ENCODE measurements at places on chromosomes 3 and 15. TPM values are rescaled to one million over a fixed set of nuclear protein-coding genes. Genes with fewer than 3 reads are reported as not detected.

- no peak for DNase-seq
Measured at GRCh38 chr3:166171695-166172094, 334.5 kb upstream of the BCHE start.

ITIH1 gene
- 0.31 TPM for total RNA-seq

P4HTM gene
- 28.3 TPM for total RNA-seq

DNA sequence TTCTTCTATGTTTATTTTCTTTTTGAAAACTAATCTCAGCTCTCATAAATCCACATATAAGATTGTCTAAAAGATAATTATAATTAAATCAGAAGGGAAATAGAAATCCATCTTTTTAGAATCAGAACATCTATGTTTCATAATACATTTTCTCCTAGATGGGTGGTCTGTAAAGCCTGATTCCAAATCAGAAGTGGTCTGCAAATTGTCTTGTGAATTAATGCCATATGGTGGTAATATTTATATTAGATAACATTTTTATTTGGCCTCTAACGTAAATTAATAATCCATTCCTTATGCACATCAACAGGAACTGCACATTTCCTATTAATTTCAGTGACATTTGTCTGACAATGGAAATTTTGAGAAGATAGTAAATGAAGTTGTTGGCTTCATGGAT lies 52.8 kb upstream of the TBC1D5 start:
- no peak for DNase-seq

- DNase-seq = no peak
Measured at GRCh38 chr3:193132241-193132640, 108.8 kb upstream of the PLAAT1 start.

GRCh38 chr3:129046732-129047552 lies 13.6 kb upstream of the GP9 start:
- no peak for DNase-seq

DNA sequence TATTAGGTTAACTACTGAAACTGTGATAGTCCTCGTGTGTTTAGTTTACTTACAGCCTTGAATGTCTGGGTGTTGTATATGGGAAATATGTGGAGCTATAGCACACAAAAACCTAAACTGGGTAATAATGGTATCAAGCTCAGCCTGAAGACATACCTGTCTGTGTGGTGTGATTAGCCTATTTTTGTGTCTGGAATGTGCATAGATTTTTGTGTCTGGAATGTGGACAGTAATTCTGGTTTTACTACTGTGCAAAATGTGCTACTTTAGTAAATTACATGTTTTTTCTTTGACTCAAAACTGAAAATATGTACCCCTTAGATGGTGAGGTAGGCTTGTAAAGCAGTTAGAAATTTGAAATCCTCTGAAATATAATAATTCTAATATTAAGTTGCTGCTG lies 43.5 kb downstream of the CHD2 start:
- DNase-seq = no peak

- no peak for DNase-seq
Measured at GRCh38 chr15:34223904-34224596, 766 bp upstream of the EMC4 start.

DNA sequence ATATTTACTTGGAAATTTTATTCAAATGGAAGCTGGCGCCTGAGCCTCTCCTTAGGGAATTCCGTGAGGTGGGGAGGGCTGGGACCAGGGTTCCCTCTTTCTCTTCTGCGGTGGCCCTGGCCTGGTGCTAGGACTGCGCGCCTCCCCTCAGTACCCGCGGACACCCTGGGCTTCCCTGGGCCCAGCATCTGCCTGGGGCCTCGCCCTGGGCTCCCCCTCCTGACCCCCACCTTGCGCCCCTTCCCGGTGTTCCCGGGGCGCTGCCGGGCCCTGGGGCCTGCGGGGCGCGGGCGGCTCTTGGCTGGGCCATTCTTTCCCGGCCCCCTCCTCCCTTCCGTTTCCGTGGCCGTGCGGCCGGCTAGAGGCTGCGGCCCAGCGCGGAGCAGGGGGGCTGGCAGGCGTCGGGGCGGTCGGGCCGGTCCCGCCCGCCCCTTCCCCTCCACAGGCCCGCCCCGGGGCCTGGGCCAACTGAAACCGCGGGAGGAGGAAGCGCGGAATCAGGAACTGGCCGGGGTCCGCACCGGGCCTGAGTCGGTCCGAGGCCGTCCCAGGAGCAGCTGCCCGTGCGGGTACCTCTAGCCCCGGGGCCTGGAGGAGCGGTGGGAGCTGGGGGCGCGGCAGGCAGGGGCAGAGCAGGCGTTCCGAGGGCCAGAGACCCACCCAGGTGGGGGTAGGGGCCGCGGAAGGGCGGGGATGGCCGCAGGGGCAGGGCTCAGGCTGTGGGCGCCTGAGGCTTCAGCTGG lies at the start of gene FES:
TSS of gene FES (plus strand) at position 529 of the 743 bp plus-strand sequence. CDS start 542 bp downstream, outside the sequence.
- DNase-seq = no peak

DNA sequence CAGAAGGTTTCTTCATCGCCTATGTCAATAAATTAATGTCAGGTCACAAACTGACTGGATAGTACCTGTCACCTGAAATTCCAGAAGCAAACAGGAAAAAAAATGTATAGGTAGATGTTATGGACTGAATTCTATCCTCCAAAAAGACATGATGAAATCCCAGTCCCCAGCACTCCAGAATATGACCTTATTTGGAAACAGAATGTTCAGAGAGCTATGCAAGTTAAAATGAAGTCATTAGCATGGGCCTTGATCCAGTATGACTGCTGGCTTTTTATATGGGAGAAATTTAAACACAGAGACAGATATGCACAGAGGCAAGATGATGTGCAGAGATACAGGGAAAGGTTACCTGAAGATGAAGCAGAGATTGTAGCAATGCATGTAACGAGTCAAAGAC lies 953.4 kb downstream of the ZPLD1 start:
- DNase-seq = no peak

GRCh38 chr3:141425523-141426233 lies 57.4 kb downstream of the ZBTB38 start:
- DNase-seq = no peak

DNA sequence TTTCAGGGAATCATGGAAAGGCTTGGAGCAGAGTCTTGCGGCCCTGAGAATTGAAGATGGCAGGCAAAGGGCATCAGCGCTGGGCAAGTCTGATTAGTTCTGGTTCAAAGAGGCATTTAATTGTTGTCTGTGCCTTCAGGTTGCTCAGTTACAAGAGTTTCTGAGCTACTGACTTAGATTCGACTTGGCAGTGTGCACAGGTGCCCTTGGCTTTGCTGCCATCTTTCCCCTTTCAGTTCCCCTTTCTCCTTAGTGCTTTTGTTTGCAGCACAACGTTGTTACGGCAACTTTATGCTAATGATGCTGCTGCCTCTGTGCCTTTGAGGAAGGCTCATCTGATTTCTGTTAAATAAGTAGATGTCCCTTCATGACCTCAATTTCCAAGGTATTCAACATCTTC lies 12.5 kb downstream of the P2RY14 start:
- DNase-seq = no peak

GRCh38 chr15:34147371-34148140 lies 45.7 kb downstream of the PGBD4 start:
- DNase-seq = no peak

GOLGA6D gene
- not detected for total RNA-seq

TSC22D2 gene
- 43.1 TPM for total RNA-seq

MNS1 gene
- total RNA-seq = 3.8 TPM
